ENCODE measurements at places on chromosomes 2 and 18. TPM values are rescaled to one million over a fixed set of nuclear protein-coding genes. Genes with fewer than 3 reads are reported as not detected.

TTN gene
- 16.3 TPM for total RNA-seq

GREB1 gene
- total RNA-seq = 6.5 TPM

C2orf92 gene
- 17.7 TPM for total RNA-seq

MARCO gene
- 22.0 TPM for total RNA-seq

Measured in sciatic nerve (tissue), 2 donors.